ENCODE measurements at places on chromosomes 5 and 9.

GRCh38 chr9:115882911-115883310, 270.7 kb upstream of the PAPPA start:
- DNase-seq, result no peak

GRCh38 chr5:652773-653350, 40.3 kb downstream of the TPPP start:
- DNase-seq, result no peak

DNA sequence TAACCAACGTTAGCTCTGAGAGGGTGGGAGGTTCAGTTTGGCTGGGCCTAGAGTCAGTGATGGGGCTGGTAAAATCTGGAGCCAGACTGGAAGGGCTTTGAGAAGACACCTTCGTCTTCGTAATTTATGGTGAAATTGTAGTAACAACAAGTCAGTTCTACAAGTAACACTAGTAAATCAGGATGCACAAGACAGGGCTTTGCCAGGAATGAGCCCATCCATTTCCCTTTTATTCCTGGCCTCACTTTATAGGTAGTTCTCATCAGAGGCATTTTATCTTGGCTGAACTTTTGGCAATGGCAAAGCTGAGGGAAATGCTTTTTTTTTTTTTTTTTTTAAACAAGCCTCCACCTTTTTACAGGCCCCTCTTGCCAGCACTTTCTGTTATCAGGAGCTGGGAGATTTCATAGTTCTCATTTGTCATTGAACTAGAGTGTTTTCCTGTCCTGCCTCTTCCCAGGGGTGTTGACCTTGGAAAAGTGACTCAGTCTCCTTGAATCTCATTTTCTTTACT, 110.5 kb upstream of the KLF4 start:
- no peak for DNase-seq

- no peak for DNase-seq
Observed at GRCh38 chr5:93874080-93874479, 132.7 kb upstream of the POU5F2 start.

DNA sequence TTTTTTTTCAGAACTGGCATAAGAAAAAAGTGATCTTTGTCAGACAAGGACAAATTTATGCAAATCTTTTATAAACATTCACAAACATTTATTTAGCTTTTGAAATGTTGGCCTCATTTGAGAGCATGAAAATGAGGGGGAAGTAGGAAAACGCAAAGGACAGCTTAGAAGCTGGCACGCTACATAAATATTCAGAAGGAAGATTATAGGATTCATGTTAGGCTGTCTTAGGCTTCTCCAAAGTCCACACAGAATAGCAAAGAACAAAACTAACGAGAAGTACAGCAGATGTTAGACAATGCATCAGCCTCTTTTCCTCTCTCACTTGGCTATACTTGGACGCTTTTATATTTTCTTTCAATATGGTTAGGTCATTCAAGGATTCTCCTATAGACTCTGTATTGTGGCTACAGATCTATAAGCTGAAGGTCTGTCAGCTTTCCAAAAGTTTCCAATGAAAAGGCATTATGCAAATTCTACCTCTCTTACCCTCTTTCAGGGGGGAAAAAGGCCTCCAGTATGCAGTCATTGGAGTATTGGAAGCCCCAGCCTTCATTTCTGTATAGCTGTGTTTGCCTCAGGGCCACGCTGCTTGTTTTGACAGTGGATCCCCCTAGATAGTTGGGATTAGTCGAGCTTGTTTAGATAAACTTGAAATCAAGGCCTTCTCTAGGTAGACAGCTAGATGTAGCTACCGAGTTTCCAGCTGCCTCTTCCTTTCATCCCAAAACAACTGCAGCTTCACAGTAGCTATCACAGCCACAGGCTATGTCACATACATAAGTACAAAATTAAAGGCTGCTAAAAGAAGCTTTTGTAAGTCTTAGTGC, 153.0 kb downstream of the DENND1A start:
- DNase-seq, result no peak
